ENCODE measurements at places on chromosomes 16 and 17.

GRCh38 chr17:73562896-73563295 is 81.3 kb downstream of the SDK2 start:
- no peak for DNase-seq

DNA sequence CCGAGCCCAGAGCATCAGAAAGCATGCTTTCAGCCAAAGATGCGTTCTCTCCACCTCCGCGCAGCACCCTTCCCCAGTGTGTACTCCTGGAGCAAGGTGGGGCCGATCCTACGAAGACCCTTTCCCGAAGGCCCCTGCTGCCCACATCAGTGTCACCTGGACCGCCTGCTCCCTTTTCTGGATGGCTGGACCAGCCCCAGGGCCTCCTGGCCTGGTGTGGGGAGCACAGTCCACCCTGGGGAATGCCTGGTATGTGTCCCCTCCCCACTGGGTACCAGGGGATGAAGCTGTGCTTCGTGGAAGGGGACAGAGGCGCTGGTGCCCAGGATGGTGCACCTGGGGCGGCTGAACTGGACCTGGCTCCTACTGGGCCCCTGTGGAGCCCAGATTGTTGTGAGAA is 173.8 kb downstream of the SEC14L1 start:
- no peak for DNase-seq

- DNase-seq = no peak
These were observed 6.4 kb downstream of the NGFR start for GRCh38 chr17:49501496-49501895.

DNA sequence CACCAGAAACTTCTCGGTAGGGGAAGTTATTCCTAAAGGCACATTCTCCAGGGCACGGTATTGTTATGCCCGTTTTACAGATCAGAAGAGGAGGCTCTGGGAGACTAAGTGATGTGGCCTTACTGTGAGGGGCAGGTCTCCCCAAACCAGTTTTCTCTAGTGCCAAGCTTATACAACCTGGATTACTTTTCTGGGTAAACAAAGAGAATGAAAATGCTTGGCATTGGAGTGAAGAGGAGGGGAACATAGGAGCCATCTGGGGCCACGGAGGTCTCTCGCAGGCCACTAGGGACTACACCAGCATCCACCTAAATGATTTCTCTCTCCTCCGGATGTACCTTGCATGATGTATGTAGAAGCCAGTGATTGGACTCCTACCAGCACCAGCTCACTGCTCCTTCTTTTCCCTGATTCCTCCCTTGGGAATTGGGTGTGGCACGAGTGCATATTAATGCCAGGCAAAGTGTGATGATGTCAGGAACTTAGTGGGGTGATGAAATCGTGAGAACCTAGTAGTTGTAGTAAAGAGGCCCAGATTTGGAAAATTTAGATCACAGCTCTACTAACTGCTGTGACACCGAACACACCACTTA is 674 bp downstream of the TOM1L1 start:
- DNase-seq = no peak

- DNase-seq = no peak
These were observed 216.3 kb upstream of the NLRP1 start for GRCh38 chr17:5800646-5801045.

DNA sequence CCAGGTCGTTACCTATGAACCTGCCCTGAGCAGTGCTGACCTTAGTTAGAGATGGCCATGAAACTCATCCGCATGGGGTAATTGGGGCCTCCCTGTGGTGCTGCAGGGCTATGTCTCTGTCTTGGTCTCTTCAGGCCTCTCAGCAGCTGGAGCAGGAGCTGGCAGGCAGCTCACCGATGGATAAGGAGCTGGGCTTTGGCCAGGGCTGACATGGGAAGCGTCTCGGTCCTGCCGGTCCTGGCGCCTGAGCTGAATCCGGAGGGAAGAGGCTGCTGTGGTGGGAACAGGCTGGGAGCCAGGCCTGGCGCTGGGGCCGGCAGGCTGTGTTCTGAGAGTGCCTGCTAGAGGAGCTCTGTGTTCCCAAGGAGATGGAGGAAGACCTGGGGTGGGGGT is 10.1 kb downstream of the IL32 start:
- DNase-seq = no peak

- DNase-seq = no peak
These were observed 32.3 kb downstream of the ATPAF2 start for GRCh38 chr17:18006495-18007239.

DNA sequence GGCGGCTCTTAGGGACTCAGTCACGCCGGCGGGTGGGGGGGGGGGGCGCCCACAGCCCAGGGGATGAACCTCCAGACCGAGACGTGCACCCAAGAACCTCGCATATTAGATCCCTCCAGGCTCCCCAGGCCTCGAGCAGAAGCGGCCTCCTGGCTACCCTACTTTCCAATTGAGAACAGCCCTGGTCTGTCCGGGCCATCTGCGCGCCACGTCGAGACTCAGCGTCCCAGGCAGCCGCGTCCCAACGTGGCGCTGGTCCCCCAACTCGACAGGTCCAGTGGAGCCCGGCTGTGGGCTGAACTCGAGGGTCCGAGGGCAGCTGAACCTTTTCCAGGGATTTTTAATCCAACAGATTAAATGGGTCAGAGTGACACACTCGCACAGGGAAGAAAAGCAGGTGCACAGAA is 2.3 kb upstream of the IRX3 start:
- DNase-seq = no peak

DNA sequence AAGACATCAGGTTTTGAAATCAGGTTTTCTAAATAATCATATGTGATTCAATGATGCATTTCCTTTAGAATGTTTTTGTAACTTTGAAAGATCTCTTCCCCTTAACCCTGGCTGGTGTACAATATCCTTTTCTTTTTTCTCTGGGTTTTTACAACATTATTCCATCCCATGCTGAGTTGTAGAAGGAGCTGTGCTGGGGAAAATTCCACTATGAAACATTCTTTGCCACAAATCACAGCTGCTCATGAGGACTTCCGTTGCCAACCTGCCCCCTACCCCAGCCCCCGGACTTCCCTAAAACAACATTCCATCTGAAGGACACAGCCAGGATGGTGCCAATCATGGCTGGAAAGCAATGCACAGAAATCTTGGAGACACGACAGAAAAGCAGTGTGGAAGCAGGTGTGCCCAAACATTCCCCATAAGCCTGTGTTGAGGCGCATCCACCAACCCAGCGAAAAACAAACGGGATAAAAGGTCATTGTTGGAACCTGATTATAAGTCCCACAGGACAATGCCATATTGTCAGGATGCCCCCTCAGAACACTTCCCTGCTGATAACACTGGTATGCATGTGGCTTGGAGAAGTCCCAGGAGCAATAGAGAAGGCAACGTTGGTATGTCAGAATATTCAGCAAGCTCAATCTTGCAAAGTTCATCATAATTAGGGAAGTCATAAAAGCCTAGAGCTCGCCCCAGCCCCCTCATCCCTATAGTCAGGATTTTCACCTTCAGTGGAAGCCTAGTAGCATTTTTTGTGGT is 475.0 kb downstream of the HS3ST3B1 start:
- no peak for DNase-seq

DNA sequence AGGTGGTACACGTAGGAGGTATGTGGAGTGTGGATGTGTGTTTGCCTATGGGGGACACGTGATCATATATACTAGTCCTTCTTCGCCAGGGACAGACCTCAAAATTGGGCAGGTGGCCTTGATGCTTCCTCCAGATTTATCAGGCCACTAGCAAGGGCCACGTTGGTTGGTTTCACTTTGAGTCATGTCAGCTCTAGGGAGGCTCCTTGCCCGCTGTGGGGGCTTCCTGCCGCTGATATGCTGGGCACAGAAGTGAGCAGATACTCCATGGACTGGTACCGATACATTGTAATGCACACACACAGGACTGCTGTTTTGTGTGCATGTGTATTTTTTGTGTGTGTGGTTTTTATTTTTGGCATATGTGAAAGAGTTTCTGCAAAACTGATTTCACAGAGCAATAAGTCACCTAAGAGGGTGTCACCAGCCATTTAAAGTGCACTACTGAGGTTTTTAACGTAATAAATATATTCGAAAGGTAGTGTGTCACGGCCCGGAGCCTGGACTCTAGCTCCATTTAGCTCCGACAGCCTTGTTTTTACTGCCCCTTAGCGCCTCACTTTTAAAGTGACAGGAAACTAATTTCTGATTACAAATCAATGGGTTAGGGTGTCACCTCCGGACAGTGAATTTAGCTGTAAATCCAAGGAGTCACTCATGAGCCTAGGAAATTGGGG is 605.5 kb upstream of the SALL1 start:
- DNase-seq = no peak

- peak; percentile 22 for DNase-seq
These were observed 297.5 kb downstream of the XYLT1 start for GRCh38 chr16:17173281-17173680.

Measured in AG09319 (cell line).